ENCODE measurements at places on chromosomes 16 and 17. TPM values are rescaled to one million over a fixed set of nuclear protein-coding genes. Genes with fewer than 3 reads are reported as not detected.
A peak's percentile ranks its signal among the peaks of the same experiment; 100 is the strongest.

GFER gene
- 16.5 TPM for total RNA-seq

TP53TG3E gene
- total RNA-seq = not detected

TM4SF5 gene
- total RNA-seq = not detected

ADPRM gene
- 12.8 TPM for total RNA-seq

TMEM238L gene
- 12.4 TPM for total RNA-seq

PIRT gene
- total RNA-seq = not detected

- no peak for DNase-seq
Measured at GRCh38 chr16:73997971-73998370, 298.6 kb upstream of the PSMD7 start.

DNA sequence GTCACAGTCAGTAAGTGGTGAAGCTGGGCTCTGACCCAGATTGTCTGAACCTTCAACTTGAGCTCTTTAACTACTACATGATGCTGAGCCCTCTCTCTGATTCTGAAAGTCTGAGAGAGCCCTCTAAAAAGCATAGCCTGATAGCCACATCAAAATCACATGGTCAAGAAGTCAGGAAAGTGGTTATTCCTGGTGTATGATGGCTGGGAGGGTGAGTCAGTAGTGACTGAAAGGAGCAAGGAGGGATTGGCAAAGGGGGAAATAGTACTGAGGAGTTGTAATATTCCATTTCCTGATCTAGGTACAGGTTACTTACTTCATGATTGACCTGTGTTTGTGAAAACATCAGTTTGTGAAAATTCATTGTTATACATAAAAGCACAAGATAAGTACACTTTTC, 89.1 kb downstream of the SSH2 start:
- DNase-seq = no peak

DNA sequence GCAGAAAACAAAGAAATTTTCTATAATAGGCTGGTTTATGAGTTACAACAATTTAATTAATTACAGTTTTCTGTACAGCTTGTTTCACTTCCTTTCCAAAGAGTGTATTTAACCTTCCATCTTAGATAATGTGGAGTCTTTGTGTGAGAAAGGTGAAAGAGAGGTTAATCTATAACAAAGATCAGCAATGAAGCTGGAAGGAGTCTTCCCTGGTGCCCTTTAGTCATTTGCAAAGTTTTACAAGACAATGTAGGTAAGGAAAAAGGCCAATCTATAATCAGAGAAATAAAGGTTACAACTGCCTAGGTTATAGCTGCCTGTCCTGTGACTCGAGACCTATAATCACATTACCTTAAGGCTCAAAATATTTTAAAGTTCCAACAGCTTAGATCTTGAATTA, 142.0 kb downstream of the ZNF18 start:
- DNase-seq = no peak

- DNase-seq = peak; percentile 40
Measured at GRCh38 chr17:50034498-50035364, 21.2 kb upstream of the ITGA3 start.

DNA sequence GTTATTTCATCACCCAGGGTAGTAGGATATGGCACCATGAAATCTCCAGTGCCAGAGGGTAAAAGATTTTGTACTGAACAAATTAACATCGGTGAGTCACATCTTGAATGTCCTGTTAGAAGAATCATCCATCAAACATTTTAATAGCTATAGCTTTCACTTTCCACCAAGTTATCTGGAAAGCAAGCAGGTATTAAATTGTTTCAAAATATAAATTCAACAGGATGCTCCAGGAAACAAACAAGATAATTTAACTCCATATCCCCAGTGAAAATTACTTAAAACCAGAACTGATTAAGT, 2.4 kb downstream of the VEZF1 start:
- no peak for DNase-seq

GRCh38 chr17:14033166-14033565, 36.1 kb upstream of the COX10 start:
- DNase-seq = no peak

- DNase-seq = no peak
Measured at GRCh38 chr16:19843371-19843770, 41.3 kb downstream of the GPRC5B start.

- no peak for DNase-seq
Measured at GRCh38 chr16:51163366-51163765, 12.3 kb upstream of the SALL1 start.

DNA sequence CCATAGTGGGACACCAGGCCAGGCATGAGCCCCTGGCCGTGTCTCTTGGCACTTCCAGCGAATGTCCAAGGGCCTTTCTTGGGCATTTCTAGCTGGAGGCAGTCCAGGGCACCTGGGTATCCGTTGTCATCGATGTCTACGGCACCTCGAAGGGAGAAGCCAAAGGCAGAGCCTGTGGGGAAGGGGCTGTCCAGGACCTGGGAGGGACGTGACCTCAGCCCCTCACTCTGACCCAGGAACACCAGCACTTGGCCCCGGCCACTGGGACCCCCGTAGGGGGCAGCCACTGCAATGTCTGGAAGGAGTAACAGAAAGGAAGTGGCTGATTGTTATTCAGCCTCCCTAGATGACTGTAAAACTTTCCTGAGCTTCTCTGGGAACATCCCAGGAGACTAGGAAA, 8.7 kb downstream of the ITGA2B start:
- DNase-seq = no peak
